NCI-H524 treated with DMSO at 0.1 percent for 48 hours (cell line): ENCODE measurements at places on chromosomes 6 and 20.

GRCh38 chr6:155026022-155026705, 31.0 kb downstream of the TIAM2 start:
- no peak for DNase-seq

- no peak for DNase-seq
These were observed 64.0 kb upstream of the LRRC1 start for GRCh38 chr6:53730767-53731166.

GRCh38 chr6:138307816-138308730, 69.6 kb upstream of the SMIM28 start:
- DNase-seq: no peak

DNA sequence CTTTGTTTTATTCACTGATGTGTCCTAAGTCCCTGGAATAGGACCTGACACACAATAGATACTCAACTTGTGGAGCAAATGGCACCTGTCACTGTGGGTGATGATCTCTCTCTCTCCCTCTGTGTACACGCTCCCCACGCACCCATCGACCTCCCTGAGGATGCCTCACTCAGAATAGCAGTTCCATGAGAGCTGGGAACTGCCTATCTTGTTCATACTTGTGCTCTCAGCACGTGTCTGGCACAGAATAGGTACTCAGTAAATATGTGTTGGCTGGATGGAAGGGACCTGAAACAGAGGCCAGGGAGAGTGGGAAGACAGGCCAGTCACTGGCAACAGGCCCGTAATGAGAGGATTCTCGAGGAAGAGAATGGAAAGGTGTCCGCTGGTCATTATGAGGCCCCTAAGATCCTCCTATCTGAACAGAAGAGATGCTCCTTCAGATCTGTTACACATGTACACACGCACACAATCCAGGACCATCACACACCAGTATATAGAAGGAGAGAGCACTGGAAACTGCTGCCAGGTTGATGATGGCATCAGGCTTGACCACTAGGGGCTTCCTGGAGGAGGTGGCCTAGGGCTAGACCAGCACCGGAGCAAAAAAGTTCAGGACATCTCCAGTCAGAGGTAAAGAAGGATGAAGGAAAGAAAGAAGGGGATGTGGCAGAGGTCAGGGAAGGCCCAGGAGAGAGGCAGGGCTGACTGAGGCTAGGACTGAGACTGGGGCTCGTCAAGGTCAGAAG, 30.9 kb downstream of the VEGFA start:
- DNase-seq: no peak

DNA sequence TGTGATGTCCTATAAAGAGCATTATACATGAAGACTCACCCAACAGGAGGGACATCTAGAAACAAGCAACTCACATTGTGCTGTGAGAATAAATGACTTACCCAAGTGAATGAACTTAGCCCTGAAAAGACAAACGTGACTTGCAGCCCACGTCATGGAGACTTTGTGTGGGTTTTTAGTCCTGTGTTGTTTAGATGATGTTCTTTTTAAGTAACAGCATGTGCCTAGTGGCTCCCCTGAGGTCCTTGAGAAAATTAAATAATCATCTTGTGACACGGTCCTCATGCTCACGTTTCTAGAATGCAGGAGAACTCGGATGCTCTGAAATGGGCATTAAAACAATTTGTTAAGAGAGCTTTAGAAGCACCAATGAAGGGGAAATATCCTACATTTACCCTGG, 165.1 kb downstream of the SASH1 start:
- DNase-seq: no peak

GRCh38 chr6:144583614-144583954, 298.4 kb downstream of the UTRN start:
- DNase-seq: no peak

DNA sequence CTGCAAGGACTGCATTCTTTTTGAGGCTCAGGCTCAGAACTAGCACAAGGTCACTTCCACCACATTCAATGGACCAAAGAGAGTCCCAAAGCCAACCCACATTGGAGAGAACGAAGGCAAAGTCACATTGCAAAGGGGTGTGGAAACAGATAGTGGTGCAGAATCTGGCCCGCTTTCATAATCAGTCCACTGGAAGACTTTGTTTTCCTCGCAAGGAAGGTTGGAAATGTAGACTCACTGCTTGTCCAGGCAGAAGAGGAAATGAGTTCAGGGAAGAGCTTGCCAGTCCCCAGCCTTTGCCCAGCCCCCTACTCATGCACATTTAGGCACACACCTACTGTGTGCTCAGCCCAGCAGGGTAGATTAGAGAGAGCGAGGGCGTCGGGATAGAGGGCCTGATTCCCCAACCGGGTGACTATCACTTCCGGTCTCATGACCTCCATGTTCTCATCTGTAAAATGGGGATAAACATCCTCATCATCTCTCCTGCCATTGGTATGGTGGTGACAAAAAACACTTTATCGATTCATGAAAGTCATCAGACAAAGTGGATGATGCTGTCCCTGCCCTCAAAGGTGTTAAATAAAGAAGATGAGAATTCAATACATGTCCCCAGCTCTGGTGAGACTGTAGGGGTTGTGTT, 24.3 kb upstream of the CCN5 start:
- DNase-seq: no peak

- no peak for DNase-seq
These were observed 790.1 kb downstream of the TENT5A start for GRCh38 chr6:80962382-80962781.

DNA sequence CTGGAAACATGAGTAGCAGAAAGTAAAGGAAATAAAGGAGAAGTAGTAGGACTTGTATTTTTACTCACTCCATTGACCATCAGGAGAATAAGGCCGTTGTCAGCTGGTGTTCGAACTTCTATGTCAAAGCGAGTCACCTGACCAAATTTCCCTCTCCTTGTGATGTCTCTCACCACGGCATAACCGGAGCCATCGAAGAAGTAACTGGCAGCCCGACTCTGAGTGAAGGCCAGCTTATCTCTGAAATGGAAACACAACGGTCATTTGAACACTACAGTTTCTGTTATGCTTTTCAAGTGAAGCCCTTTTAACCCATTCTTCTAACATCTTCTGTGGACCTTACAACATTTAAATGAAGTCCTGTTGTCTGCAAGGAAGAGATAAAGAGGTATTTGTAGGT, 51.7 kb downstream of the FAM229B start:
- DNase-seq: no peak

DNA sequence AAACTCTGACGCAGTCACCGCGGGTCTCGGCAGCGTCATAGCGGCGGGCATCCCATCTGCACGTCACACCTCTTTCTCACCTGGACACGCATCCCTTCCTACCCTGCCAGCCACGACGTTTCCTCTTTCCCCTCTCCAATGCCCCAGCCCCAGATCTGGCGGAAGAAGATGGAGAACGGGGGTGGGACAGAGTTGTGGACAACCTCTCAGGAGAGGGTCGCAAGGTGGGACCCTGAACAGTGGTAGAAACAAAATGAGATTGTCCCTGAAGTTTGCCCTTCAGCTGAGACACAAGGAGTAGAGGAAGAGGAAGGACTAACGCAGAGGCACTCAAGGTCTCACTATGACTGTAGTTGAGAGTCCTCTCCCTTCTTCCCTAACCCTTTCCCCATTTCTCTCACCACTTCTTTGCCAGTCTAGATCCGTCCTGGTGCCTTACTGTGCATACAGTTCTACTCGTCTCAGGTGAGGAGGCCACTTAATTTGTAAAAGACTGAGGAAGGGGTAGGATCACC, 562 bp downstream of the TRIM39 start:
- no peak for DNase-seq

DNA sequence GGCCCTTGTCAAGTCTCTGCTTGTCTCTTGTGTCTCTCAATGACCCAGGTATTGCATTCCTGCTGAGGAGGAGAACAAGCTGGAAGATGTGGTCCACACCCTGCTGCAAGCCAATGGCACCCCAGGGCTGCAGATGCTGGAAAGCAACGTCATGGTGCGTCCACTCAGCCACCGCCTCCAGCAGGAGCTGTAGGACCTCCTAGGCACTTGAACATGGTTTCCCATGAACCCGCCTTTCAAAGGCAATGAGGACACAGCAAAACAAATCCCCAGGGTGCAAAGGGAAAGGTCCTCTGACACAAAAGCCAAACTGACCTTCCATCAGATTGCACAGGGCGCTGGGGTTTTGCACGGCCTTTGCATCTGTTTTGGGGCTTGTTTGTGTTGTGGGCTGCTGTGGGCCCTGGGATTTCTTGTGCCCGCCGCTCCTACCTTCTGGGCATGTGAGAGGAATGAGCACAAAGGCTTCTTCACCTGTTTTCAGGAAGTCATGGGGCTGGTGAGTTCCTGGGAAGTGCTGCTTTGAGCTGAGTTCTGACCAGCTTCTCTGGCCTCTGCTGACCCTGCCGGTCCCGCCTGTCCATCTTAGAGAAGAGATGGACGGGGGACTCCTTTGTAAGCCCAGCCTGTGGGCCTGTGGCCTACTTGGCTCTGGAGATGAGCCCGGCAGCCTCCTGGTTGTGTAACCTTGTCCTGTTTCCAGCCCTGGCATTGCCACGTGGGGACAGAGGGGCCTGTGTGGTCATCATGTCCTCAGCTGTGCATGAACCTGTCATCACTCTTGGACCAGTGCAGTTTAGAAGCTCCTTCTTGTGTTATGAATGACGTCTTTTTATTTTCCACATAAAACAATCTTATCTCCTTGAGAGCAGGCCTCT, 151.3 kb downstream of the DTNBP1 start:
- no peak for DNase-seq

DNA sequence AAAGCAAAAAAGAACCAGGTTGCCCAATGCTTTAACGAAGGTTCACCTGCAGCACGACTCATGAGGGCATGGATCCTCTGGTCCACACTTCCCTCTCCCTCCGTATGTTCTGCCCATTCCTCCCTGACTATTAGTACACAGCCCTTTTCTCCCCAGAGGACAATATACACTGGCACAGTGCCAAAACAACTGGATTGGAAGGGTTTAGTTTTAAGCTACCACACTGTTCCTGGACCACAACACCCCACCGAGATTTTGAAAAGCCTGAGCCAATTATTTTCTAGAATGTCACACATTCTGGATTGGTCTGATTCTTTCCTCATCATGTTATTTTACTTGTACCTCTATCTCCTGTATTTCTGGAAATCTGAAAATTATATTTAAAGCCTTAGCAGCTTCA, 2.9 kb upstream of the AKAP7 start:
- no peak for DNase-seq

DNA sequence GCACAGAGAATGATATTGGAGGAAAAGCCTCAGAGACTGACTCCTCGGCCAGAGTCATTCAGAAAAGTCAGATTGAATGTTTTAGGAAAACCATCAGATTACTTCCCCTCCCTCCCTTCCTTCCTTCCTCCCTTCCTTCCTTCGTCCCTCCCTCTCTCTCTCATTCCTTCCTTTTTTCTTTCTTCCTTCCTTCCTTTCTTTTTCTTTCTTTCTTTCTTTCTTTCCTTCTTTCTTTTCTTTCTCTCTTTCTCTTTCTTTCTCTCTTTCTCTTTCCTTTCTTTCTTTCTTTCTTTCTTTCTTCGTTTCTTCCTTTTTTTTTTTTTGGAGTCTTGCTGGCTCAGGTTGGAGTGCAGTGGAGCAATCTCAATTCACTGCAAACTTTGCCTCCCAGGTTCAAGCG, 7.4 kb downstream of the OCSTAMP start:
- no peak for DNase-seq

DNA sequence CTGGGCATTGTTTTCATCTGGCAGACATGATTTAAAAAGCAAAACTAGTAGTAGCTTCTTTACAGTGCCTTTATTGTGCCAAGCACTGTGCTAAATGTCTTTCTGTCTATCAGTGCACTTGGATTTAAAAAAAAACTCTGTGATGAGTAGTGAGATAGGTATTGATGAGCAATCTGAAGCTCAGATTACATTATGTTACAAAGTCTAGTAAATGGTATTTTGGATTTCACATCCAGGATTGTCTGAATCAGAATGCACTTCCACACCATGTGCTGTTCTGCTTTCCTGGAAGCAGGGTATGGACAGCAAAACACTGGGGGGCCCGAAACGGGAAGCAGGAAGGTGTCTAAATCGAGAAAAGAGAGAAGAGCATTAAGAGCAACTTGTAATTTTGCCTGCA, 103.4 kb upstream of the CCN2 start:
- no peak for DNase-seq

DNA sequence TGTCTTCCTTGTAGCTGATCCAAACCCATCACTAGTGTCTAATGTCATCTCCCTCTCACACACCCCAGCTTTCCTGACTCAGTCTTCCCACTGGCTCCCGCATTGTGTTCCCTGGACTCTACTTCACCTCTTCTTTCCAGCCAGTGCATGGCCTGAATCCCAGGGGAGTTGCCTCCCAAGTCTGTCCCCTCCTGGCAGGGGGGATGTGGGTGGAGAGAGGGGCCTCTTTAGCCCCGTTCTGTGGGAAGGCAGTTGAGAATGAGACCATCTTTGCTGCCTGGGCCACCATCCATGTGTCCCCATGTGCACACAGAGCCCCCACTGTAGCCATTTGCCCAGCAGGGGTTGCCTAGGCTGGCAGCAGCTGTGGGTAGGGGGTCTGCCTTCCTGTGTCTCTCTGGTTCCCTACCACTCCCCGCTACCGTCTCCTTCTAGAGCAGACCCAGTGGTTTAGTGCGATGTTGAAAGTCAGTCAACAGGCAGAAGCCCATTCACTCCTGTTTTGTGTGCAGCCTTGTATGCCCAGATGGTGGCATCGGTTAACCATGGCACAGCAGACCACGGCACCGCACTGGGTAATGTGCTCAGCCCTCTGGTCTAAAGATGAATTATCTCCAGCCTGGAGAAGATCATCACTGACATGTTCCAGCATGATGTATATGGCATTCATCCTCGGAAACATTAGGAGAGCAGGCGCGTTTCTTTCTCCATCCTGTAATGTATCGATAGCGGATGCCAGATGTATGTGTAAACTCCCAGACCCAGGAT, 178.8 kb upstream of the SNX9 start:
- no peak for DNase-seq

DNA sequence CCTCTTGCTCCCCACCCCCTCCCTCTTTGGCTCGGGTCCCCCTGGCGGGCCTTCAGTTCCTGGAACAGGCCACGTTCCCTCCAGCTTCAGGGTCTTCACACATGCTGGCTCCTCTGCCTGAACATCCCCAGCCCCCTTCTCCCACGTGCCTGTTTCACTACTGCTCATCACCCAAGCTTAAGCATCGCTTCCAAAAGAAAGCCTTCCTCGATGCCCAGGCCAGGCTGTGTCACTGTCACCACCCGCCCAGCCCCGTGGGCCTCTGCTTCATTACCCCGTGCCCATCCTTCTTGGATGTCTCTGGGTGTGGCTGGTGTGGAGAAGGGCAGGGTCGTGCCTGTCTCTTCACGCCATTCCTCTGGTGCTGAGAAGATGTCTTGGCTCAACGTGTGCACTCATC, 2.8 kb downstream of the DLGAP4 start:
- no peak for DNase-seq

DNA sequence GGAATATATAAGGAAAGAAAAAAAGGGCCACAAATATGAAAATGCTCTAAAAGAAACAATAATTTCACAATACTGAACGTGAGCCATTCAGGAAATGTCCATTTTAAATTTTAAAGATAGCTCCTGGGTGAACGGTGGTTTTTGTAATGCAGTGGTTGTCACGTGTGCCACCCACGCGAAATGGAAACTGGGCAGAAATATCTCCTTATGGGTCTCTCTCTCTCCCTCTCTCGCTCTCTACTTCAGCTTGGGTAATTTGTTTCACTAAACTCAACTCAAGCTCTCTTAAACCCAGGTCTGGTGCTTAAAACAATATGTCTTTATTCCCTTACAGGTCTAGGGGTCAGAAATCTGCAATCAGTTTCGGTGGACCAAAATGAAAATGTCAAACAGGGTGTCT, 150.8 kb downstream of the OR2B2 start:
- DNase-seq: no peak
